ENCODE measurements at places on chromosomes 12 and 14.

GRCh38 chr12:22932431-22932830, 307.5 kb downstream of the ETNK1 start:
- no peak for DNase-seq

- no peak for DNase-seq
Measured at GRCh38 chr12:27013611-27014084, 536 bp downstream of the TM7SF3 start.

- DNase-seq, result no peak
Measured at GRCh38 chr14:22231018-22231417, 358.0 kb downstream of the DAD1 start.

GRCh38 chr14:24372701-24373416, 4.9 kb downstream of the NFATC4 start:
- DNase-seq, result no peak

- DNase-seq, result no peak
Measured at GRCh38 chr12:47650469-47650868, 55.4 kb downstream of the RPAP3 start.

DNA sequence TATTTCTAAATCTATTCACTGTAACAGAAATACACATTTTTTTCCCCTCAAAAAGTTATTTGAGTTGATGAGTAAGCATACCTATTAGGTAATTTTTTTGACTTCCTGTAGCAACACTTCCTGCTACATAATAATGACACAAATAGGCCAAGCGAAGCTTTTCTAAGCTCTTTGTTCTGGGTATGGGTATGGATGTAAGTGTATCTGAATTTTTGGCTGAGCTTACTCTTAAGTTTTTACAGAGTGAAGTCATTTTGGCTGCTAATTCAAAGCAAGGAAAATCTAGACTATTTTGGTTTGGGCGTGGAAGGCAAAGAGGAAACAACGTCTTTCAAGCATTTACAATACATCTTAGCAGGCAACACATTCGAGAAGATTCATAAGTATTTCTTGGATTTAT, 1206.0 kb upstream of the FLRT2 start:
- no peak for DNase-seq

Data from cortex of kidney (tissue), 1 donor.